ENCODE measurements at places on chromosomes 16 and 17. TPM values are rescaled to one million over a fixed set of nuclear protein-coding genes. Genes with fewer than 3 reads are reported as not detected.

KRT20 gene
- 0.08 TPM for total RNA-seq

DBNDD1 gene
- 14.4 TPM for total RNA-seq

GRCh38 chr17:47802341-47803022 is 19.1 kb downstream of the OSBPL7 start:
- peak; percentile 83 for DNase-seq

- DNase-seq, result no peak
Measured at GRCh38 chr16:47052666-47053640, 79.5 kb upstream of the DNAJA2 start.

DNA sequence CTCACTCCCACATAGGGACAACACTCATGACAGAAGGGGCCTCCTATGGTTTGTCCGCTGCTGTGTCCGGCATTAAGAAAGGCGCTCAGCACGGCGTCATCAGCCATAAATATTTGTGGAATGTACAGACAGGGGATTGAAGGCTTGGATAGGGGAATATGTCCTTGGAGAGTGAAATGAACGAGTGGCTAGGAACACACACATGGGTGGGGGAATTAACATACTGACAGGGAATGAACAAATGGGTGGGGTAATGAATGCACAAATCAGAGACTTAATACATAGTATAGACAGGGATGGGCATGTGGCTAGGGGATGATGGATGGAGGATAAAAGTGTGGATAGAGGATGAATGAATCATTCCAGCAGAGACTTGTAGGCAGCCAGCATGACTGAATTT is 154.0 kb upstream of the HSBP1 start:
- peak; percentile 16 for DNase-seq

DNA sequence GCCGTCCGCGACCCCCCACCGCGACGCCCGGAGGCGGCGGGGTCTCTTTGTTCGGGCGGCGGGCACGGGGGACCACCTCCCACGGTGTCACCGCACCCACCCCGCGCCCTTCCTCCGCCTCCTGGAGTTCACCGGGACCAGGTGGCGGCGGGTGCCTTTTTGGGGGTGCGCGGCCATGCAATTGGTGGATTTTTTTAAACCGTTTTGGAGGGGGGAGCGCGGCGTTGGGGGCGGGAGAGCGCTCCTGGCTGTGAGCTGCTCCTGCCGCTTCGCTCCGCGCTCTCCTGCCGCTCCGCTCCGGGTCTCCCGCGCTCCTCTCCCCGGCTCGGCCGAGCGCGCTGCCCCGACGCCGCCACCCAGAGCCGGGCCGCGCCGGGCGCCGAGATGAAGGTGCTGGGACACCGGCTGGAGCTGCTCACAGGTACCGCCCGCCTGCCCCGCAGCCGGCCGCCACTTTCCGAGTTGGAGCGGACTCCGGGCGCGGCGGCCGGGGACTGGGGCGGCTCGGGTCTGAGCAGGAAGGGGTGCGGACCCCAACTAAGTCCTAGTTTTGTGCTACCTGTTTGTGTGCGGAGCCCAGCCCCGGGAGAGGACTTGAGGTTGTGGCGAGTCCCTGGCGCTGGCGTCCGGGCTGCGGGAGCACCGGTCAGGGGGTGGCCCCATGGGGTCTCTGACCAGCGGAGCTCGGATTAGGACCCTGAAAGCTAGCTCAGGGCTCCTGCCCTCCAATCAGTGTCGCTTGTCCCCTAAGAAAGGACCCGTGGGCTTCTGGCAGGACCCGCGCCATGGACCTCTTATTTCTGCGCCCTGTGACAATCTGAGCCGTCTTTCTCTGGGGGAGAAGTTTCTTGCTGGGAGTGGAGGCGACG is 35.7 kb upstream of the NDRG4 start:
- DNase-seq, result no peak

DNA sequence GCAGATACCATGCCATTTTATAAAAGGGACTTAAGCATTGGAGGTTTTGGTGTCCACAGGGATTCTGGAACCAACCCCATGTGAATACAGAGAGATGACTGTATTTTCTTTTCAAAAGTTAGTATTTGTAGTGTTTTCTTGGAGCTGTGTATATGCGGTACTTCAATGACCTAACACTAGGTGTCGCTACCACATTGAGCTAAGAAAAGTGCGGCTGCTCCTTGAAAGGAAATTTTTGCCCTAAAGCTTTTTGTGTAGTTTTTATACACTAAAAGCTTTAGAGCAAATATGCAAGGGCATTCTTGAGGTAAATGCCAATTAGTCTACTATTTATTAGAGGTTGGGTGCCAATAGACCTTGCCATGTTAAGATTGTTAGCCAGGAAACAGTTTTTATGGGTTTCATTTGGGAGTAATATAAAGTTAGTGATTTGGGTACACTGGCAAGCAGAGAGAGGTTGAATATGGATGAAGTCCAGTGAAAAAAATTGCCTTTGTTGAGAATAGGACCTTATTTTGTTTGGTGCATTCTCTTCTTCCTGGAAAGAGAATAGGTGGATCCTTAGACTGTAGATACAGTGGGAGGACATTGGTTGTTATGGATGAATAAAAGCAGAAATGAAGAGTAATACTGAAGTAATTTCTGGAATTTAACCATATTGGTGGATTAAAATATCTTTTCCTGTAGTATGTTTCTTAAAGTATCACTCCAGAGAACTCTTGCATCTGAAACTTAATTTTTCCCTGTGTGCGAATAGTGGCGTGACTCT is 43.3 kb downstream of the BCAS3 start:
- DNase-seq, result peak; percentile 31

DNA sequence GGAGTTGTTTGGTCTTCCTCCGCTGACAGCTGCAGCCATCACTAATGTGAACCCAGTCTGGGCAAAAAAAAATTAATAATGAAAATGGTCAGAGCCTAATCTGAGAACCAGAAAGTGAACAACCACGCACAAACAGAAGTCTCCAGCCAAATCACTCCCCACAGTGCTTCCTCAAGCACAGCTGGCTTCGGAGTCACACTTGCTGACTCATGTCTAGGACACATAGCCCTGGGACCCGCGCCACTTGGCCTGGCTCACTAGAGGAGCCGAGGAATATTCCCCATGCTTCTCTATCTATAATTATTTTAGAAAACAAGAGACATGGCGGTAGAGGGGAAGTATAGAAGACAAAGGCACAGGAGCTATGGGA is 109.1 kb downstream of the ZFHX3 start:
- DNase-seq, result peak; percentile 75

DNA sequence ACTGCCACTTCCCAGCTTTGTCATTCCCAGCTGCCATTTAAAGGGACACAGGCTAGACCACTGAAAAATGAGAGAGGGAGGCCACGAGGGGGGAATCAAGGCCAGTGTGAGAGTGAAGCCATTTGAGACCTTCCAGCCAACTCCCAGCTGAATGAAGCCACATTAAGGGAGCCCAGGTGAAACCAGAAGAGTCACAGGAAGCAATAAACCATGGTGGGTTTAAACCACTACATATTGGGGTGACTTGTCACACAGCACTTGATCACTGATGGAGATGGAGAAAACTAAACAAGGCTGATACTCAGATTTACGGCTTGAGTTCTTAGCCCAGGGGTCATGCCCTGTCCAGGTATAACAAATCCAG is 2.8 kb upstream of the NUBP1 start:
- no peak for DNase-seq

DNA sequence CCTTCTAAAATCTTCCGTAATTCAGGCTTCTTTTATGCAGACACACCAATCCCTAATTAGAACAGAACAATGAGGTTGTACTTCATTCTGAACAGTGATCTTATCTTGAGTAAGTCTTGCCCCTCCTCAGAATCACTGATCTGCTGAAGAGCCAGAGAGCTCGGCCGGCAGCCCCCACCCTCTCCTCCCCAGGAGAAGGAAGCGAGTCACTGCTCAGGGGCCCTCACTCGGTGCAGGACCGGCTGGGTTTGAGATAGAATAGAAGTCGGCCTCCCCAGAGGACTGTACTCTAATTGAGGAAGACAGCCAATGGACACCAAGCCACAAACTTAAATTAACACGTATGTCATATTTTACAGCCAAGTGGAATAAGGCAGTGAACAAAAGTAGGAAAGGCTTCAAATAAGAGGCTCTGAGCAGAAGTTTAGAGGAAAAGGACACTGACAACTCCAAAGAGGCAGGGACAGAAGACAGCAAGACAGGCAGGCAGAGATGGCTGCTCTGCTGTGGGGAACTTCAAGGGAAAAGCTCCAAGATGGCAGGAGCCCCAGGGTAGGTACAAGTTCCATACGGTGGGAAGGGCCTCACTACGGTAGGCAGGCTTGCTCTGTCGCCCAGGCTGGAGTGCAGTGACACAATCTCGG is 18.6 kb downstream of the CREBBP start:
- DNase-seq, result no peak

DNA sequence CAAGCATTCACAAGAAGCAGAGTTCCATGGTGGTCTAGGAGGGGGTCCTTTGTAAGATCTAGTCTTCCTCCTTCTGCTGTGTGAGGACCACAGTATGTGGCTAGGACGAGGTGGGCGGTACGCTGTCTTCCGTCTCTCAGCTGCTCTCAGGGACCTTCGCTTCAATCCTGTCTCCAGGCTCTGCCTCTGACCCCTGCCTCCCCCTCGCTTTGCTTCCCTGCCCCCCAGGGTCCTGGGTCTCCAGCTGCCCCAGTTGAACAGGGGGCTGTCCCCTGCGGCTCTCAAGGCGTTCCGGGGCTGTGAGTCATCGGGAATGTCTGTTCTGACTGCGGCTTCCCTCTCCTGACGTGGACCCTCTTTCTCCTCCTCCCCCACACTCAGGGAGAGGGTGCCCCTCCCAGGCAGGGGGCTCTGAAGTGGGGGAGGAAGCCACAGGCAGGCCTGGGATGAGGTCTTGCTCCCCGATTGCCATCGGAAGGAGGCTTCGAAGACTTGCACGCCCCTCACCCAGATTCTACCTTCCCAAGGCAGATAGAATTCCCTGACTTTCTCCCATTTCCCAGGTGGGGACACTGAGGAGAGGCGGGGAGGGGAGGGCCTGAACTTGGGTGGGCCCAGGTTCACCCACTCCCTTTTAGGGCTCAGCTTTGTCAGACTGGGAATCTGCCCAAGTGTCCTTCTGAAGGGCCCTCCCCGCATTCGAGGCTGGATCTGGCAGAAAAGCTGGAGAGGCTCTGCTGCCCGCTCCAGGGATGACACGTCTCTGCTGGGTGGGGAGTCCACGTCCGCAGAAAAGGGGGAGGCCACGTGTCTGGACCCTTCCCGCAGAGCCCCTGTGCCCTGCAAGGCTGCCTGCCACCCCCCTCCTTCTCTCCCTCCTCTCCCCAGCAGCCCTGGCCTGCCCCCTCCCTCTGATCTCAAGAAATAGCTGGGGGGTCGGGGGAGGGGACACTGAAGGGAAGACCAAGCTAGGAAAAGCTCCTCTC is 9.1 kb upstream of the COL1A1 start:
- peak; percentile 90 for DNase-seq

- DNase-seq, result no peak
Measured at GRCh38 chr17:13352747-13353415, 248.8 kb downstream of the HS3ST3A1 start.

- peak; percentile 48 for DNase-seq
Measured at GRCh38 chr16:67423611-67424260, 7.2 kb upstream of the HSD11B2 start.

- no peak for DNase-seq
Measured at GRCh38 chr16:66036793-66037715, 329.4 kb upstream of the CDH5 start.

- DNase-seq, result peak; percentile 7
Measured at GRCh38 chr16:12500771-12501170, 302.9 kb downstream of the CPPED1 start.

DNA sequence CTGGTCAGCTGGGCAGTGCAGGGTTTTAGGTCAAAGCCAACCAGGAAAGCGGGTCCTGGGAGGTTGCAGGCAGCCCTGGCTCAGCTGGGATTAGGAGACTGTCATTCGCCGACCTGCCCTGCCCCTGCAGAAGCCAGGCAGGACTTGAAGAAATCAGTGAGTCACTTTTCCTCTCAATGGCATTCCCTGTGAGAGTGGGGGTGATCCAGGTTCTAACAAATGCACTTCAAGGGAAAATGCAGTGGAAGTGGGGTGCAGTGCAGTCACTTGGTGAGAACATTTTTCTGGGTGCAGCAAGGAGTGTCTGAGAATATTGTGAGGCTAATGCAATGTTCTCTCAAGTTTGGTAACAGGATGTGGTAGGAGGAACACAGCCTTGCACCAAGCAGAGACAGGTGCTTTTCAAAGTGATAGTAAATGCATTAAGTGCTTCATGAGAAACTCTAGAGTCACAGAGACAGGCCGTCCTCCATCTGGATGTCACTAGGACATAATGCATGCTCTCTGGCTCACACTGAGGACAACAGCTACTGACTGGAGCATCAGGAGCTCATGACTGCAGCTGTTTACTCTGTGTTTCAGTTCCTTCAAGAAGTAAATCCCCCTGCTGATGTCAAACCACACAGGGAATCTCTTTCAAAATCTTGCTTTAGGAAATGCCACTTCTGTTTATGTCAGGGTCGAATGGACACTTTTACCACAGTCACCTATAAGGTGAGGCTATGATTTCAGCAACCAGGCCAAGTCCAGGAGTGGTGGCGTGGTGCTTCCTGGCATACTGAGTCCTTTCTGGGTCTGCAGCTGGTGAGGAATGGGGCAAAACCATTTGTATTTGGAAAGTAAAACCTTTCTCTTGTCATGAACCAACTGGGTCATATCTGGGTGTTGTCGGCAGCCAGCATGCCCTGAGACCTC is 16.7 kb downstream of the CDK5R1 start:
- DNase-seq, result no peak

GRCh38 chr17:47204722-47205418 is 4.3 kb upstream of the MYL4 start:
- peak; percentile 42 for DNase-seq

DNA sequence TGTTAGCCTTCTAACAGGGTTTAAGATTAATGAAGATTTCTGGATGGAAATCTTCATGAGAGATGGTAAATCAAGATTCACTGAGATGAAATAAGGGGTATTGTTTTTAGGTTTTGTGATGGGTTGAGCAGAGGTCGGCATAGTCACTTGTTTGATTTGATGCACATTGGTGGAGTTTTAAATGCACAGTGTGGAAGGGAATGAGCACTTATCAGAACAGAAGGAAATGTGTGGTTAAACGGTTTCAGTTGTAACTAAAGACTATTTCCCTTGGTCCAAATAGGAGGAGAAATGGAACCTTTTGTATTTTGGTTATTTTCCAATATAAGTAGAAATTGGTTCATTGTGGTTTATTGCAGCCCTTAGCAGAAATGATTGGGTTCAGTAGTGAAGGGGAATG is 34.1 kb downstream of the CBFB start:
- no peak for DNase-seq

DNA sequence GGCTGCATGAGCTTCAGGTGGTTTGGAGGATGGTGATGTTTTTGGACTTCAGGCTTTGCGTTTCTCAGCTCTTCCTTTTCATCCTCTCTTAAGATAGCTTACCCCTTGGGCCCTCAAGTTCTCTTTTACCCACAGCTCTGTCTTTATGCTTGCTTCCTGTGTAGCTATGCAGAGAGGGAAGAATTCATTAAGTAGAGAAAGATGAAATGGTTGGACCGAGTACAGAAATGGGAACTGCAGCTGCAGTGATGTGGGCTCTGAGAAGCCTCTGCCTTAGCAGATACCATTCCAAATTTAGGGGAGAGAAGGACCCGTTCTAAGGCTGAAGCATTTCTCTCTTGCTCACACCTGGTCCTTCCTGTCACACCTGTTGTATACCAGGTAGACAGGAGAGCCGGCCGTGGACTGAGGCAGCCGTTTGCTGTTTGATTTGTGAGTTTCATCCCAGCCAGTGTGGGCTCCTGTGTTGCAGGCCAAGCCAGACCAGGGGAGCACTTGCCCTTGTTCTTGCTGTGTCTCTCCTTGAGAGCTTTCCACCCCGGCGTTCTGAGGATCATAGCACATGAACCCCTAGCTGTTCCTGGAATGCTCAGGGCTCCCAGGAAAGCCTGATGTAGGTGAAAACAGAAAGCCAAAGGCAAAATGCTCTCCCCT is 392.7 kb downstream of the CPPED1 start:
- DNase-seq, result no peak

- DNase-seq, result peak; percentile 39
Measured at GRCh38 chr16:67967958-67968399, 458 bp downstream of the SLC12A4 start.

- no peak for DNase-seq
Measured at GRCh38 chr16:17804857-17805256, 334.1 kb upstream of the XYLT1 start.
